Renal cortical epithelial cell (primary cell): ENCODE measurements at places on chromosomes 3 and 15.

DNA sequence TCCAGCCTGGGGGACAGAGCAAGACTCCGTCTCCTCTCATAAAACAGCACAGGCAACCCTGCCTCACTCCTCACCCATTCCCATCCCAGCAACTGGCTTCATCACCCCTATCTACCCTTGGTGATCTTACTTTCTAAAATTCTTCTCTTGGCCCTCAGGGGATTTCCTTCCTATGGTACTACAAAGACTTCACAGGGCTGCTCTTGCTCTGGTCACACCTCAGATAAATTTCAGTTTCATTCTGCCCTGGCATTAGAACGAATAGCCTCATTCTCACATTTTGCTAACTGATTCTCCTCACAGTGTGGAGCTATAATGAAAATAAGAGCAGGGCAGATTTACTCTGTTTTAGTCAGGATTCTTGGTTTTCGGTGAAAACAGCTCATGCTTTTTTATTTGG is 22.1 kb upstream of the CRBN start:
- DNase-seq = no peak

GRCh38 chr3:126116526-126116925 is 32.6 kb upstream of the SLC41A3 start:
- no peak for DNase-seq

DNA sequence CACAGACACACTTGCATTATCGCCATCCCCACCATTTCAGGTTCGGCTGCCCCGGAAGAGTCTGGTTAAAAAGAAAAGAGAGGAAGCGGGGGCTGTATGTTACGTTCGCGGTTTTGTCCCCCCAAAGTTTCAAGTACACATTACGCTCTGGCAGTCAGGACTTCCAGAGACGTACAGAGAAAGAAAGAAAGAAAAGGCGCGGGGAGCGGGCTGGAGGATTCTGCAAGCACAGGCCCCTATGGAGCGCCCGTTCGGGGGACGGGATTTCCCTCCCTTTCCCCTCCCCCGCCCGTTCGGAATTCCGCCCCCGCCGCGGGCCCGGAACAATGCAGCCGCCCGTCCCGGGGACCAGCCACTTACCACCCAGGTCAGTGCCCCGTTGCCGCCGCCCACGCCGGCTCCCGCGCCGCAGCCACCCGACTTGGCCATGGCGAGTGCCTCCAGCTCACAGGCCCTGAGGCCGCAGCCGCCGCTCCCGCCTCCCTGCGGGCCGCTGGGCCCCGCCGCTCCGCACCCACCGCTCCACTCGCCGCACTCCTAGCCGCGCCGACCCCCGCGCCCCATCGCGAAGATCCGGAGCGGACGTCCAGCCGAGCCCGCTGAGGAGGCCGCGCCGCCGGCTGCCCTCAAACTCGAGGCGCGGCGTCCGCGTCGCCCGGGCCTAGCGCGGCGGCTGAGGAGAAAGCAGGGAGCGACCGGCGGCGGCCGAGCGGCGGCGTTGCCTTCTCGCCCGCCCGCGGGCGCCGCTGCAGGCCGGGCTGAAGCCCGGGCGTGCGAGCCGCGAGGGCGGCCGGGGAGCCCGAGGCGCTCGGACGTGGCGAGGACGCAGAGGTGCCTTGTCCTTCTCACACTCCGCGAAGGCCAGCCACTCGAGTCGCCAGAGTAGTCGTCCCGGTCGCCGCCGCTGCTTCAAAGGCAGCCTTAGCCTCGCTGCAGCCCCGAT is 567 bp downstream of the TOP2B start:
- peak; percentile 42 for DNase-seq

DNA sequence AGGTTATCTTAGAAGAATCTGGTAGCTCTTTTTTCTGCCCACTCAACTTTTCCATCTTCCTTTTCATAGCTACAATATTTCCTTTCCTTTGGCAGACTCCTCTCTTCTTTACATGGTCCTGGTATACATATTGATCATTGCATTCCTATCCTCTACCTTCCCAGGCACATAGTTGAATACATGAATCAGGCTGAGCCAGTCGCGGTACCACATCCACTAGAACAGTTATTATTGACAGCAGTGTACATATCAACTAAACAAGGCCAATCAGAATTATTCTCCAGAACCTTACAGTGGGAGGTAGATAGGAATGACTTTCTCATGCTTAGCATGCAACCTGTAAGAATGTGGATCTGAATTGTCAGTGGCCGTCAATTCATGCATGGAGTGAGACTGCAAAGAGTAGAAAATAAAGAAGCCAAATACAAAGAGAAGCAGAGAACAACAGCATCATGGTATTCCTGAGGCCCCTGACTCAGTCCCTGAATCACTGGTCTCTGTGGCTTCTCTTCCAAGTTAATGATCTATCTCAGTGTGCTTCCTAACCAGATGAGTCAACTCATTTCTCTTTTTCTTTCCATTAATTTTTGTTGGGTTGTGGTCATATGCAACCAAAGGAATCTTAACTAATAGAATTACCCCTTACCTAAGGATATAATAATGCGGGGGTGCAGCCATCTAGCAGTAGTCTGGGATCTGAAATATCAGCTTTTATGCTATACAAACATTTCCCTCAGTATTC is 60.9 kb upstream of the DCBLD2 start:
- DNase-seq = peak; percentile 99

GRCh38 chr3:20160230-20160629 is 25.8 kb downstream of the SGO1 start:
- no peak for DNase-seq

DNA sequence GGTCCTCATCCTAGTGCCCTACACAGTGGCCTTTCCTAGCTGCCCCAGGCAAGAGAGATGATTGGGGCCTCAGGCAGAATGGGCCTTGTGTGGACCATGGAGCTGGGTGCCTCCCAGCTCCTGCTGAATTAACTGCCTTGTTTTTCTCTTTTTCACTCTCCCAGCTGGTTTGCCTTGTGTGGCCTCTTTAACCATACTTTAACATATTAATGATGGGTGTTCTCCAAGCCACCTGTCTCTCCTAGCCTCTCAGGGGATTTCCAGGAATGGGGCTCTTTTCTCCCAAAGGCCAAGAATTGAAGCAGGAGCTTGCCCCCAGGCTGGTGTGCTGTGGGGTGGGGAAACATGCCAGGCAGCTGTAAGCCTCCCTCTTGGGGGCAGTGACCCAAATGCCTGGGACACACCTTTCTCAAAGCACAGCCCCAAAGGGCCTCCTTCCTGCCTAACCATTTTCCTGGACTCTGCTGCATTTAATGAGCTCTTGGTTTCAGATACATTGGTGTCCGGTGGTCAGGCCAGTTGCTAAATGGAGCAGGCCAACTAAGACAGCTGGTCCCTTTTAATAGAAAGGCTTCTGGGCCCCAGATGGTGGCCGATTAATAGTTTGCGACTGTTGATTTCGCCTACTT is 5.6 kb downstream of the ALPK3 start:
- peak; percentile 63 for DNase-seq

DNA sequence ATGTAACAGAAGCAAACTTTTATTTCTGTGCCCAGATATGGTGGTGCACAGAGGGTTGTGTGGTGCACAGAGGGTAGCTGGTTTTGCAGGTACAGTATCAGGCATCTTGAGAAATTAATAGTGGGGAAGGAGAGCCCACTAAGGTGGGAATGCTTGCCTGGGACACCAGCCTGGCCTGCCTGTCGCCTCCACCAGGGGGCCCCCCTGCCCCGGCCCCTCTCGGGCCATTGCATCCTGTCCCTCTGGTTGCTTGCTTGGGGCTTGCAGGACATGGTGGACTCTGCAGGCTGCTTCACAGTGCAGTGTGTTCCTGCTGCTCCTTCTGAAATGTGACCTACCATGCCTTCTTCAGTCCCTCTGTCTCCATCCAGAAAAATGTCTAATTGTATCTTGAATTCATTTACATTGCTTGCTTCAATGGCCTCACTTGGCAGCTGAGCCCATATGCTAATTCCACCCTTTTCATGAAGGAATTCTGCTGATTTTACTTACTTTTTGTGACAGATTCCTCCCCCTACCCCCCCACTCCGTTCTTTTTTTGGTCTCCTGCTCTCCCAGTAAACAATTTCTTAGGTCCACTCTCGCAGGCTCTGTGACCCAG is 73.6 kb downstream of the EEFSEC start:
- no peak for DNase-seq
